ENCODE measurements at places on chromosomes 5 and 9.

- DNase-seq = no peak
These were observed 549.1 kb upstream of the CCNG1 start for GRCh38 chr5:162888268-162888667.

- DNase-seq = no peak
These were observed 302.9 kb upstream of the PAPPA start for GRCh38 chr9:115850548-115851304.

- DNase-seq = no peak
These were observed 562.7 kb downstream of the TLE4 start for GRCh38 chr9:80134487-80134886.

- DNase-seq = no peak
These were observed 38.0 kb downstream of the MTMR12 start for GRCh38 chr5:32274548-32275395.

- no peak for DNase-seq
These were observed 32.4 kb downstream of the C9 start for GRCh38 chr5:39331861-39332381.

DNA sequence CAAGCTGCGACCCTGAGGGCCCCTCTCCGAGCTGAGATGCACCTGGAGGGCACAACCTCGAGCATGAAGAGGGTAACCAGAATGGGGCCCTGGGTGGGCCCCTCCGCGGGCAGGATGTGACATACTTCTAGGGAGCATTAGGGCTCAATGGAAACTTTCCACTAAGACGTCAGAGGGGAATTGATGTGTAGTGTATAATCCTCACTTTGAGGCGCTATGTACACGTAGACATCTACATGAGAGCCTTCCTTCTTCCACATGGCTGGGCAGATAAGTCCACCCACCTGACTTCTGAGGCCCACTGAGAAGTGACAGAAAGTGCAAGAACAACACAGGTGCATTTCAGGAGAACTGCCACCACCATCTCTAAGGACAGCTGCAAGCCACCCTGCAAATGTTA is 61.0 kb downstream of the DAP start:
- no peak for DNase-seq

DNA sequence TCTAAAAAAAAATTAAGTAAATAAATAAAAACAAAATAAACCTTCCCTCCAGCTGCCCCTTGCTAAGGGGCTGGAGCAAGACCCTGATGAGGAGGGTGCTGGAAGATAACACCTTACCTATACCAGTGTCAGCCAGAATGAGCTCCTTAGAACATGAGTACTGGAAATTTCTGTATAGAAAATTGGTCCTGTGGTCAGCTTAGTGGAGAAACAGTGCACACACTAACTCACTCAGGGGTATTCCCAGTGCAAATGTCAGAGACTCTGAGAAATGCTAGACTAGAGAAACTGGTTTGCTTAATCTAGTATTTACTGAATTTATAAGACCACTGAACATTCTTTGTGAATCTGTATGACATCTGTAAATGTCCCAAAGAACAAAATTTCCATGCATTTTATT is 62.1 kb upstream of the CTXN3 start:
- no peak for DNase-seq

DNA sequence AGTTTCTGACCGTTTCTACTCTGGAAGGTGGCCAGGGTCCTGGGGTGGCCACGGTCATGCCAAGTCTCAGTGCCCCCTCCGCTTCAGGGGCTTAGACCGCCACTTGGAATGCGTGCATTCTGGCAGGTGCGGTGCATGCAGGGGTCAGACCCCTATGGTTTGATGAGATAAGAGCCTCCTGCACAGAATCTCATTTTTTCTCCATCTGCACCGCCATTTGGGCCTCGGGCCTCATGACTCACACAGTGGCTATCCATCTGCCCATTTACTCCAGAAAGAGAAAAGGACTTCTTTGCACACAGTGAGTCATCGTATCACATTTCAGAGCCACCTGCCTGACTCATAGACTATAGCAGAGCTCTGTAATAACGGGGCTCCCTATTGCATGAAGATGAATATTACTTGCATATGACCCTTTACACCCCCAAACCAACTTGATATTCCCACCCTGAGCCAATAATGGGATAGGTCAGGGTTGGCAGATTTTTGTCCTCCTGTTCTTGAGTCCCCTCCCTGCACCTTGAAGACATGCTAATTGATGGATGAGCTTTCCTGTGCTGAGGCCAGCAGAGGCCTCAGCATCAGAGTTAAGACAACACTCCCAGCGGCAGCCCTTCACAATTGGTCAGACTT is 157.4 kb downstream of the NR3C1 start:
- DNase-seq = no peak

- DNase-seq = no peak
These were observed 5.9 kb downstream of the LPCAT1 start for GRCh38 chr5:1517838-1518237.

- no peak for DNase-seq
These were observed 4.2 kb upstream of the GDNF start for GRCh38 chr5:37844009-37844408.

DNA sequence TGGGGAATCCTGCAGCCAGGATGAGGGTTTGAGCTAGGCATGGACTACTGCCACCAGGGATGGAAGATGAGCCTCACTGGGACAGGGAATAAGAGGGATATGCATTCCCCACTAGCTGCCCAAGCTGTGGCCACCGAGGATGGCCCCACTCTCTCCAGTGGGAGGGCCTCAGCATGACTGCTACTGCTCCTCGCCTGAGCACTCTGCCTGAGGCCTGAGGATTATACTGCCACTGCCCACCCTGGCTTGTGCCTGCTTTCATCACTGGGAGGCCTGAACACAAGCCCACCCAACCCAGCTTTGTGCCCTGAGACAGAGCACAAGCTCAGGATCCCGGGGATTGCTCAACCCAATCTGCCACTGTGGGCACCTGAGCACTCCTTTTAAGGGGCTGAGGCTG is 425.6 kb downstream of the RASEF start:
- DNase-seq = no peak

DNA sequence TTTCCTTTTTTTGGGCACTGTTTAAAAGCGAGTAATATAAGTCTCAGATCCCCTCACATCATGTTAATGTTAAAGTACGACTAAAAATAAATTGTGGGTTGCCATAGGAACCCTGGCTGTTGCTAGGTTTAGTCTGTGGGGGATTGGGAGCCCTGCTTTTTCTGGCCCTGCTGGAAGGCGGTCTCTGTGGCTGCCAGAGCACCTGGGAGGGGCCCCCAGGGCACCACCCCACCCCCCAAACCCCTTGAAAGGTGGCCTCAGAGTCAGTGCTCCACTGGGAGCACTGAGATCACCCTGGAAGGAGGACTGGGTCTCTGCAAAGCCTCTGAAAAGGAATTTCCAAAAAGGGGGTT is 66.2 kb upstream of the NEURL1B start:
- DNase-seq = no peak

DNA sequence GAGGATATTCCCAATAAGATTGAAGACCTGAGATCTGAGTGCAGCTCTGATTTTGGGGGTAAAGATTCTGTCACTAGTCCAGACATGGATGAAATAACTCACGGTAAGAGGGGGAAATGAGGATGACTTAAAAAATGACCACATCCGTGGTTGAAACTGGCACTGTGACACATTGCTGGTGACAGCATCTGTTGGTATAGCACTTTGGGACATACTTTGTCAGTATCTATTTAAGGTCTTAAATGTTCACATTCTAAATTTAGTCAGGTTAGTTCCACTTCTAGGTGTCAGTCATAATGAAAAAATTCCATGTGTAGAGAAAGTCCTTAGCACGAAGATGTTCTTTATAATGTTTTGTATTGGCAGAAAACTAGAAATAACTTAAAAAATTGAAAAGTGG is 70.9 kb downstream of the GAPVD1 start:
- no peak for DNase-seq

DNA sequence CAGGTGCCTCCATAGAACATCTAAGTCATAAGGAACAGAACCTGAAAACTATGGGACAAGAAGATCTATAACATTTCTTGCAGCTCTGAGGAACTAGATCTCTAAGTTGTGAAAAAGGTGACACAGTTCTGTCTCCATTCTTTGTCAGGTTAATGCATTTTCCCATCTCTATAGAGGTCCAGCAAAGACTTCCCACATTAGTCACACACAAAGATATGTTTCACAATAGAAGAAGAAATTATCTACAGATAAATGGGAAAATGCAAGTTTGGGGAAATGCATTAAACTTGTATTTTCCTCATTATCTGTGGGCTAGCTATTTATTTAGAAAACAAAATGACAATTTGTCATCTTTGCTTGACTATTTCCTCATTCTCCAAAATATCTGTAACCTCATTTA is 458.6 kb upstream of the PAPPA start:
- DNase-seq = no peak

DNA sequence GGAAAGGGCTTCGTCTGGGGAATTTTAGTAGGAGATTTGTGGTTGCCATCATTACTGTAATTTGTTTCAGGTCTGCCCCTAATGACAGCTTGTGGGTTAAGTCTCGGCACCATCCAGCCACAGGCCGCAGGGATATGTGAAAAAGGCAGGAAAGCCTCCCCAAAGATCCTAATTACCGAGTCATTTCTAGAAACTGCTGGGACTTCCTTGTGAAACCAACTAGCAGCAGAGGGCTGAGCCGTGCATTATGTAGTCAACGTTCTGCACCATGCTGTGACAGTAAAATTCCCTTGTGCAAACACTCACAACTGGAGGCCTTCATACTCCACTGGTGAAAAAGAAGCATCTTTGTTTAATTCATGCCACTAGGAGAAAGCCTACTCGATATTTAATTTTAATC is 230.3 kb downstream of the MPDZ start:
- DNase-seq = no peak

DNA sequence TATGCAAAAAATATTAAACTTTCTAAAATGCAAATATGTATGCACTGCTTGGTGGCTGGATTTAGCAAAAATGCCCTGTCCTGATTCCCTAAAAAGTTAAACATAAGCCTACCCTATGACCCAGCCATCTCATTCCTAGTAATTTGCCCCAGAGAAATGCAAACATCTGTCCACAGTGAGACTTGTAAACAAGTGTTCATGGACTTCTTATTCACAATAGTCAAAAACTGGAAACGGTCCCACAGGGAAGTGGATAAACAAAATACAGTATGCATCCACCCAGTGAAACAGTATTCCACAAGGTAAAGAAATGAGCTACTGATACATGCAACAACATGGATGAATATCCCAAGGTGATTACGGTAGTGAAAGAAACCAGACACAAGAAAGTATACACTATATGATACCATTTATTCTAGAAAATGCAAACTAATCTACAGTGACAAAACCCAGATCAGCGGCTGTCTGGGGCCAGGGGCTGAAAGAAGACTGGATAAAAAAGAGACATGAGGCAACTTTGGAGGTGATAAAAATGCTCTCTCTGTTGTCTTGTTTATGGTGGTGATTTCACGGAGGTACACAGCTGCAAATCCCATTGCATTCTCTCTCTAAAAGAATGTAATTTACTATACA is 277.3 kb downstream of the GLIS3 start:
- no peak for DNase-seq

DNA sequence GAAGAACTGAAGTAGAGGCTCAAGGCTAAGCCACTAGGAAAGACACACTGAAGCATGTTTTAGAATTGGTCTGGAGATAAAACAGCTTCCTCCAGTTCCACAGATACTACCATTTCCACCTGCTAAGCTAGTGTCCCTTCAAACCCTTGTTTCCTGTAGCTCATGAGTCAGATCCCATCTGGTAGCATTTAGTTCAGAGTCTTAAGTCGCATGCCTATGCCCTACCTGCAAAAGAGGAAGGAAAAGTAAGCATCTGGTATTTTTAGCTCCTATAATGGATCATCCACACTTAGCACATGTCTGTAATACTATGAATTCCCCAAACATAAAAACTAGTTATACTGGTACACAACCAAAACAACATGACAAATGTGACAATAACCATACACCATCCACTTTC is 92.1 kb downstream of the CDKN2A start:
- DNase-seq = no peak
